ENCODE measurements at places on chromosomes 3 and 15.

GRCh38 chr15:34124651-34125050 lies 22.8 kb downstream of the PGBD4 start:
- DNase-seq: no peak

- DNase-seq: peak; percentile 84
Measured at GRCh38 chr3:156551746-156552145, 3.2 kb downstream of the SSR3 start.

GRCh38 chr3:27354588-27355203 lies 14.5 kb downstream of the NEK10 start:
- peak; percentile 33 for DNase-seq

- DNase-seq: no peak
Measured at GRCh38 chr3:182692021-182692420, 101.3 kb upstream of the ATP11B start.

DNA sequence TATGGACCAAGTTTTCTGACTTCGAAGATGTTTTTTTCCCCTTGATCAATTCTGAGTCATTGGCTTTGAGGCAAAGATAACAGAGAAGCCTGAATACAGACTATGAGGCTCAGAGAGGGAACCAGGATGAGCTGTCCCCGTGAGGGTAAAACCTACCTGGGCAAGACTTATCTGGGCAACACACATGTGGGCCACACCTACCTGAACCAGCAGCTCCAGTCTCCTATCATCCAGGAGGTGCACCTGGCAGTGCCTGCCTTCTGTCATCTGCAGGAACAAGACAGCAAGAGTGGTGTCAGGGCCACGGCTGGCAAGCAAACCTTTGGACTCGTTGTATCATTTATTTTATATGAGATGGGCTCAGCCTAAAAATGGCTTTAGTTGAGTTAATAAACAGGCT lies 72.6 kb downstream of the FRMD4B start:
- no peak for DNase-seq

- peak; percentile 28 for DNase-seq
Measured at GRCh38 chr3:29083676-29084075, 197.2 kb upstream of the RBMS3 start.

DNA sequence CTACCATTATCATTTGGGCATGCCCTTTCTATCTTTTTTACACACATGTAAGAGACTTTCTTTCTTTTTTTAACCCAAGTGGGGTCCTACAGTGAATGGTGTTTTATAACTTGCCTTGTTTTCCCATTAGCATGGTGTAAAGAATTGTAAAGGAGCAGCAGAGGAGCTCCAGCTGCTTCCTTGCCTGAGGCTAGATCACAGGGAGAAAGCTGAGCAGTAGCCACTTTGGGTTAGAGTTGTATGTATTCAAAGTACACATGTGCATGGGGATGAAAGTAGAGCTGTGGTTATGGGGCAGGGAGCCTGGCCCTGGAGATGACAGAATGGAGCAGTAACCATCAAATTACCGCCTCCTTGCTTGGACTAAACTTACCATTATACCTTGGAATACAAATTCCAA lies 231.1 kb upstream of the PDZRN3 start:
- DNase-seq: no peak

DNA sequence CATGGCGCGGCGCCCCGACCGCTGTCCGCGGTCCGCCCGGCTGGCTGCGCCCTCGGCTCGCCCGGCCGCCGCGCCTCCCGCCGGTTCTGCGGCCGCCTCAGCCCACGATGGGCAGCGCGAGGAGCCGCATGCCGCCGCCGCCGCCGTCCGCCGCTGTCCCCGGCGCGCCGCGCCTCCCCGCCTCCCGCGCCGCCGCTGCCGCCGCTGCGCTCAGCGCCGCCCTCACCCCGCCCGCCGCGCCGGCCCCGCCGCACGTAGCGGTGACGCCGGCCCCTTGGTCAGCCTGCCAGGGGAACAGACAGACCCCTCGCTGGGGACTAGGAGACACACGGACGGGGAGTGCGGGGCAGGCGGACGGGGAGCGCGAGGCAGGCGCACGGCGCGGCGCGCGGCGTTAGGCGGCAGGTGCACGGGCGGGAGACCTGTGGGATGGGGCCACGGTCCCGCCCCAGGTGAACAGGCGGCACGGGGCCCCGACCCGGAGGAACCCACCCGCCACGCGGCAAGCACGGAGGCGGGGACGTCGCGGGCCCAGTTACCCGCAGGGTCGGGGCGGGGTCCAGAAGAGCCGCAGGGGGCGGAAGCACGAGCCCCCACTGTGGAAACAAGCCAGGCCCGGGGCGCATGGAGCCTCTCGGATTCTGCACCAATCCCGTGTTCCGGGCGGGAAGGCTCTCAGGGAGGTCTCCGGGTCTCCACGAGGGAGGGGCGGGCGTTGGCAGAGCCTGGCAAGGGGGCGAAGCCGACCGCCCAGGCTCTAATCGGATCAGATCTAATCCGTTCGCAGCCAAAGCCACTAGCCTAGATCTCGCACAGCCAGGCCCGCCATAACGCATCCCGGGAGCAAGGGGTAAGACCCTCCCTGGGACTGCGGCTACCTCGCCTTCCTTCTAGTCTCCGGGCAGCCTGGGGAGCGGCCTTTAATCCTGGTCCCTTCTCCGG lies at the start of gene CSPG5:
Gene CSPG5 (minus strand): TSS at position 175 of the 942 bp plus-strand sequence. CDS start 172 bp downstream, at position 3.
- DNase-seq: peak; percentile 60
